Fibroblast of lung (primary cell): ENCODE measurements at places on chromosomes 4 and X.

DNA sequence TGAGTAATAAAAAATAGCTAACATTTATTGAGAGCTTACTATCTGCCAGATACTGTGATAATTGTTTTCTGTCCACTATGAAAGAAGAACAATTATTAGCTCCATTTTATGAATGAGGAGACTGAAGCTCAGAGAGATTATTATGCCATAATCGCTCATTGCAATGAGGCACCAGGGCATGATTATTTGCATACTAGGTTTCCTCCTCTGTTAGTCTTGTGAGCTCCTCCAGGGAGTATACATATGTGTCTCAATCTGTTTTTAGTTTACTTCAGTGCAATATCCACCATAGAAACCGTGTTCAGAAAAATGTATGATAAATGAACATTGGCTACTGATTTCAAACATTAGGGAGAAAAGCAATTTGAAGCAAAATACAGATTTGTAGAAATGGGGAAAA lies 139.4 kb upstream of the OTUD4 start:
- no peak for DNase-seq

GRCh38 chr4:78971776-78972175 lies 32.5 kb upstream of the PAQR3 start:
- no peak for DNase-seq

DNA sequence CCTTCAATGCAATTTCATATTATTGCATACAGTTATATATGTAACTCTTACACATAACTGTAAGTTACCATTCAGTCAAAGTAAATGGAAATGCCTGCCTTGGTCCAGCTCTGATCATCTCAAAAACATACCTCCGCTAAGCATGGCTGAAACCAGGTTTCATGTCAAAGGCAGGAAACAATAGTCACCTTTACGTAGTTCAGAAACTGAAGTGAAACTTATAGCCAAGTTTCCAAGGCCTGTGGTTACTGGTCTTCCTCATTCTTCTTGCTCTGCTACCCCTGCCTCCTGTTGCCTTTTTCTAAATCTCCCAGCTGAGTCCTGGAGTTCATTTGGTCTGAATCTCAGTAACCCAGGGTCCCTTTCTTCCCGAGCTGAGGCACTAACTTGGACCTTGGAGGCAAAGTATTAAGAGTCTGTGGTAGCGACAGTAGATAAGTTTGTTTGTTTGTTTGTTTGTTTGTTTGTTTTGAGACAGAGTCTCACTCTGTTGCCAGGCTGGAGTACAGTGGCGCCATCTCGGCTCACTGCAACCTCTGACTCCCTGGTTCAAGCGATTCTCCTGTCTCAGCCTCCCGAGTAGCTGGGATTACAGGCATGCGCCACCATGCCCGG lies 30.8 kb downstream of the DAPP1 start:
- DNase-seq = no peak

DNA sequence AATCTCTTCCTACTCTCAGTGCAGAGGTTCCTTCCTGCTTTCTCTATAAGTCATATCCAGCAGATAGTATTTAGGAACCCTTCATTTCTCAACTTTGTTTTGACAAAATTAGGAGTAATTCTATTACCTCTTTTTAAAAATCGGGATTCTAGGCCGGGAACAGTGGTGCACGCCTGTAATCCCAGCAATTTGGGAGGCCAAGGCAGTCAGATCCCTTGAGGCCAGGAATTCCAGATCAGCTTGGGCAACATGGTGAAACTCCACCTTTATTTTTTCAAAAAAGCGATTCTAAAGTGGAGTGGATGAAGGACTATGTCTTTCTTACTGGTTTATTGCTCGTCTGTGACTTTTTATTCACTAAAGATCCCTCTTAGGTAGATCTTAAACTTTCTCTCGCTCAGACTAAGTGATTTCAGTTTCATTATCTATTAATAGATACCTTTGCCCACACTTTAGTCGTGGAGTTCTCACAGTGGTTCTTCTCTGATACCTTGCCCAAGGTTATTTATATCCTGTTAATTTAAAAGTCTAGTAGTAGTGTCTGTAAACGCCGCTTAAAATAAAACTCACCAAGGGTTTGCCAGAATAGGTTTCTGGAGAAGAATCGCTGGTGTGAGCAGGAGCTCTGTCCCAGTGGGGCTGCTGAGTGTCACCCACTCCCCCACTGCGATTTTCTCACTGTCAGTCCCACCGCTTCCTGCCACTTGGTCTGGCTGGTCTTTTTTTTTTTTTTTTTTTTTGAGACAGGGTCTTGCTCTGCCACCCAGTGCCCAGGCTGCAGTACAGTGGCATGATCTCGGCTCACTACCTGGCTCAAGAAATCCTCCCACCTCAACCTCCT lies 27.0 kb upstream of the TMEM131L start:
- no peak for DNase-seq

DNA sequence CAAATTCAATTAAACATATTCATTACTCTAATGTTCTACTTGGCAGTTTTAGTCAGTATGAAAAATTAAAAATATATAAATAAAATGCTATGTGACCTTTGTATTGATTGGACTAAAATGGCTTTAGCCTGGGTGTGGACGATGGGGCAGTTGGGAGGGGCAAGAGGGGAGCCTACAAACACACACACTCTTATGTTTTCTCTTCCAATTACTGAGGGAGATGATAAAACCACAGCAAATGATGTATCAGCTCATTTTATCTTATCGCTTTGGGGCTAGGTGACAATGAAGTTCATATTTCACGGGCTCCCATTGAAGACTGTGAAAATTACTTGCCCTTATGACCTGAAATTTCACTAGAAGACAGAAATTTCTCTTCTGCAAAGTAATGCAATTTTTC lies 84.3 kb upstream of the MAB21L2 start:
- no peak for DNase-seq

GRCh38 chrX:38127961-38128360 lies 92.7 kb downstream of the SRPX start:
- DNase-seq = no peak

DNA sequence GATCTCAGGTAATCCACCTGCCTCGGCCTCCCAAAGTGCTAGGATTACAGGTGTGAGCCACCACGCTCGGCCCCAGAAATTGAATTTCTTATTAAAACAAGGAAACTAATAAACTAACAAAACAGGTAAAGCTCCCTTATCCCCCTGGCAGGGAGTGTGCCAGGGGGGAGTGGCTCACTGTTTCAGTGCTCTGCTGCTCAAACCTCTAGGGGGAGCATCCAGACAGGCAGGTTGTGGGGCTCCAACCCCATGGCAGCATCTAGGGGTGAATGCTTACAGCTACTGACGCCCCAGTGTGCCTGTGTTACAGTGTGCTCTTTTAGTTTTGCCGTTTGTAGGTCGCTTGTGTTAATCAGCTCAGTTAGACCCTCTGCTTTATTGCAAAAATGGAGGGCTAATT lies 605.0 kb downstream of the GABRG1 start:
- DNase-seq = no peak

DNA sequence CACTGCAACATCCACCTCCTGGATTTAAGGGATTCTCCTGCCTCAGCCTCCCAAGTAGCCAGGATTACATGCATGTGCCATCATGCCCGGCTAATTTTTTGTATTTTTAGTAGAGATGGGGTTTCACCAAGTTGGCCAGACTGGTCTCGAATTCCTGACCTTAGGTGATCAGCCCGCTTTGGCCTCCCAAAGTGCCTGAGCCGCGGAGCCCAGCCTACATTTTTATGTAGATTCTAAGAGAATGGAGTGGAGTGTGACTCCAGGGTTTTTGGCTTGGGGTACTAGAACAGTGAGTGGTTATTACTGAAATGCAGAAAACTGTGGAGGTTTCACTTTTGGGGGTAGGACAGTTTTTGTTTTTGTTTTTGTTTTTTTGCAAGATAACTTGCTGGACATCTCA lies 806.0 kb downstream of the ADGRL3 start:
- no peak for DNase-seq

DNA sequence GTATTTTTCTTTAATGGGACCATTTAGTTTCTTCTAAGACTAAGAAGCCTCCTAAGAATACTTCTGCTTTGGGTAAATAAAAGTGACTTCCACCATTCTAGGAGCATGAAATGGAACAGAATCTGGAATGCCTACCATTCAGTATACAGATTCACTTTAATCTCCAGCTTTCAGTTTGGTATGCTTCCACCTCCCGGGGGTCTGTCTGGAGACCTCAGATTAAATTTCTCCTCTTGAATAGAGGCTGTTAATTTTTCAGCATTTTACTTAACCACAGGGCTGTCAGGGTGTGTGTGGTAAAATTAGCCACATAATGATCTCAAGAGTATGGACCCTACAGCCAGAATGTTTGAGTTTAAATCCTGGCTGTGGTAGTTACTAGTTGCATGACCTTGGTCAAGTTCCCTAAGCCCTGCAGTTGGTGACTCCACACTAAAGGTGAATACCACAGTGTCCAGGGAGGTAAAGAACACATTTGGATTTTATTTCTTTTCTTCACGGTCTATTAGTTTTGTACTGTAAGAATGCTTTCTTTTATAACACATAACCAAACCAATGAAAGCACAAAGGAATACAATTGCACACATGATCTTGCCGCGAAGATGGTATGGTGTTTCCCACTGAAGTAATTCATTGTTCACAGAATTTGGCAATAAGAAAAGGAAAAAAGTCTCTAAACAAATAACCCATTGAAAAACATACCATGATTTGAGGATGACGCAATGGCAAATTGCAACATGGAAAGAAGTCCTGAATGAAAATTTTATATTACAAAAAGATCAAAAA lies 37.3 kb upstream of the TRIM2 start:
- peak; percentile 73 for DNase-seq

DNA sequence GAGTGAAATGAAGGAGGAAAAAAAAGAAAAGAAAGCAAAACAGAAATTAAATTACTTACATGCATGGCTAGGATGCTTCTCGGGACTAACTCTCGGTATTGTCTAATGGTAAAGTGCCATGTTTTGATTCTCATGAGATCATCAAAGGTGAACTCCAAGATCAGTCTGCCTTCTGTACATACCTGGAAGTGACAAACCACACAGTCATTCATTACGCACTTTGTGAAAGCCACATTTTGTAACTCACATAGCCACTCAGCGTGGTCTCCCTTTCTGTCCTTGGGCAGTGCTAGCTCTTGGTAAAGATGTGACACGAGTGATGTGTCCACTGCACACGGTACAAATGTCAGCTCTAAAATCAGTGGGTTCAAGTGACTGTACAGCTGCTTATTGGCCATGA lies 309.8 kb downstream of the LDB2 start:
- DNase-seq = no peak

DNA sequence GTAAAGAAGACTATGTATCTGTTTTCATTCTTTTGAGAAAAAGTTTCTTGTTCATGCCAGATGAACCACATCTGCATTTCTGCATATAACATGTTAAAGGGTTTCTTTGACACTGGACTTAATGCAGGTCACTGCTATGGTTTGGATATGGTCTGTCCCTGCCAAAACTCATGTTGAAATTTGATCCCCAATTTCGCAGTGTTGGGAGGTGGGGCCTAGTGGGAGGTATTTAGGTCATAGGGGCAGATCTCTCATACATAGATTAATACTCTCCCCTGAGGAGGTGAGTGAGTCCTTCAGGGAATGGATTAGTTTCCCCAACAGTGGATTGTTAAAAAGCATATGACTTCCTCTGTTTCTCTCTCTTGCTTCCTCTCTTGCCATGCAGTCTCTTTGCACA lies 45.9 kb upstream of the TMEM33 start:
- no peak for DNase-seq

- DNase-seq = no peak
These were observed 121.9 kb downstream of the SMIM20 start for GRCh38 chr4:26035921-26036320.
